ENCODE measurements at places on chromosomes 4 and X.

DNA sequence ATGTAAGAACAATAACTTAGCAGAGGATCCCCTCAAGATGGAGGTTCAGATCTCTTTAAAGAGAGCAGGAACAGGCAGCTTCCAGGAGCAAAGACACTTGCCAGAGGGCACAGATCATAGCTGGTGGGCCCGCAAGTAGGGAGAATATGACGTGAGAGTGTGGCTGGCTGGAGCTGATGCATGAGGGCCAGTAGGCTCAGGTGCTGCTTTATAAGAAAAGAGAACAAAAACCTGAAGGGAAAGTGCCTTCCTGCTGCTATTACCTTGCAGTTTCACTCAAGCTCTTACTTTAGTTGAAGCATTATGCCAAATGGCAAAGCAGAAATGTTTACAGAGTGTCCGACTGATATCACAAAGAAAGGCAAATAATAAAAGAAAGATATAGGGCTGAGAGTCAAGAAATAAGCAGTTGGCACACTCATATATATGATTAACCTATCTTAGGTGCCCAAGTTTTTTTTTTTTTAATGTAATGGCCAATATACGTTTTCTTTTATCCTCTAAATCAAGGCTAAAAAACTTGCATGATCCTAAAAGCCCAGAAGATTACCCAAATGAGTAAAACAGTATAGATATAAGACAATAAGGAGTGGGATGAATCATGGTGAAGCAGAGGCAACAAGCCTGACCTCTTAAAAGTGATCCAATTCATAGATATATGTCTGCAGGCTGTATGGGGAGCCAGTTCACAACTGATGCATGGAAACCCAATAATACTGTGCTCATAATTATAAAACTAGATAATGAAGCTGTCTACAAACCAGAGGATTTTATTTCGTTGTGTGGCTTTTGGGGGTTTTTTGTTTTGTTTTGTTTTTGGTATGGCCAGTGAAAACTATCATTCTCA lies 12.6 kb downstream of the NR0B1 start:
- no peak for DNase-seq

- DNase-seq: no peak
Measured at GRCh38 chr4:76673362-76673761, 224.6 kb downstream of the SOWAHB start.

- DNase-seq: no peak
Measured at GRCh38 chr4:101230801-101231426, 116.4 kb downstream of the PPP3CA start.

GRCh38 chr4:180493299-180493698 lies 1749.9 kb upstream of the TENM3 start:
- no peak for DNase-seq

DNA sequence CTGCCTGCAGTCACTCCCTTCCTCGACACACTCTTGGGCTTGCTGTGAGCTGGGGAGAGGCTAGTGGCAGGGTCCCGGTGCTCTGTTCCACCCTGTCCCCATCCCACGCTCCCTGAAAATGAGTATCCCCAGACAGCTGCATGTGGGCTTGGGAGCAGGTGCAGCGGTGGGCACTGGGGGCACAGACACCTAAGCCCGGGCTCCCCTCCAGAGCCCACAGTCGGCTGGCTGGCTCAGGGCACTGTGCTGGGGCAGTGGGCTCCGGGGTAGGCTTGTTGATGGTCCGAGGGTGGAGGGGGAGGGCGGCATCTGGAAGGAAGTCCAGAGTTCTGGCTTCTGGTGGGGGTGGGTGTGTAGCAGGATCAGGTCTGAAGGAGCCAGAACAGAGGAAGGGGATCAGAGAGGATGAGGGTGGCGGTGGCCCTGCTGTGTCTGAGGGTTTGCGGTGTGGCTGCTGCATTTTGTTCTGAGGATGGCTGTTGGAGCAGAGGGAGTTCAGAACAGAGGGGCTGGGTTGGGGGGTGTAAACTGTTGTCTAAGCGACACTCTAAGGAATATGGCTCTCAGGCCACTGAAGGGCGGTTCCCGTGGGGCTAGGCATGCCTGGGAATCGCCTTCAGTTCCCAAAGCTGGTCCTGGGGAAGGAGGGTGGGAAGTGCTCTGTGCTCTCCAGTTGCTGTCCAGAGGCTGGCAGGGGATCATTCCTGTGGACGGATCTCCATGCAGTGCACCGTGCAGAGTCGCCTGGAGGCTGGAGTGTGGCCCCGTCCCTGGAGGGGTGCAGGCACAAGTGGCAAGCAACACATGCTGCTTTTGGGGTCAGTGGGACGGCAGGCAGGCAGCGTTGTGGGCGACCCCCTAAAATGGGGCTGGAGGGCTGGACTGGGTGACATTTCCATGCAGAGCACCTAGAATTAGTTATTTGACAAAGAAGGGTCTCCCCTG lies 114.0 kb downstream of the SORCS2 start:
- DNase-seq: no peak

GRCh38 chrX:133402830-133403625 lies 12.3 kb downstream of the GPC4 start:
- no peak for DNase-seq

DNA sequence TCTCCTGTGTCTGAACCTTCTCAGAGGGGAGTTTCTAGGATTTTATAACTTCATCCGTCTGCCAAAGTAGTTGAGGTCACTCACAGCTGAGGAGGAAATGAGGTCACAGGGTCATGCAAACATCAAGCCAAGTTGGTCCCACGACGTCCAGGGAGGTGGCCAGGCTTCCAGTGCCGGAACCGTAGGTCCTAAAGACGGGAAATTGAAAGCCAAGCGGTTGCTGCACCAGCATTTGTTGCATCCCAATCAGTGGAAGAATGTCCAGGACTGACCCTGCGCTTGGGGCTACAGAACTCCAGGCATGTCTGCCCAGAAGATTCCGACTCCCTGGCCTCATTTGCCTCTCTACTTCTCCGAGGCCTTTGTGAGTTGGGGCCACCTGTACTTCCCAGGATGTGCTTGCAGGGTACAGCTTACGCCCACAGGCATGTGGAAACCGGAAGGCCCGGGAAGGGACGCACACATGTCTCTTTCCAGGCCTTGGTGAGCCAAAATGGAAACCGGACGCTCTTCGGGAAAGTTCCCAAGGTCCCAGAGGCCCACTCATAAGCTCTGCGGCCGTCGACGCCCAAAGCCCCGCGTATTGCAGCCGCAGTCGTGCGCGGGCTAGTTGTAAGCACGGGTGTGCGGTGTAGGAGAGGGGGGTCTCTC lies 9.3 kb downstream of the PRDM8 start:
- no peak for DNase-seq

DNA sequence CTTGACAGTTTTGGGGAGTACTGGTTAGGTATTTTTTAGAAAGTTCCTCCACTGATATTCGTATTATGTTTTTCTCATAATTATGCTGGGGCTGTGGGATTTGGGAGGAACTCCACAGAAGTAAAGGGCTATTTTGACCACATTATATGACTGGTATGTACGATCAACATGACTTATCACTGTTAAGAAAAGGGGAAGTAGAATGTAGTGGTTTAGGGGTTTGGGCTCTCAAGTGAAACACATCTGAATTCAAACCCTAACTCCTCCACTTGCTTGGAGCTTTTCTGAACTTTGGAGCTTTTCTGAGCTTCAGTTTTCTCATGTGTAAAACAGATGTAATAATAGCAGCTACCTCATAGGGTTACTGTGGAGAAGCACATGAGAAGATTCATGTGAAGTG lies 96.4 kb upstream of the C1GALT1C1 start:
- no peak for DNase-seq

GRCh38 chr4:26715636-26716242 lies 131.9 kb downstream of the TBC1D19 start:
- DNase-seq: no peak

DNA sequence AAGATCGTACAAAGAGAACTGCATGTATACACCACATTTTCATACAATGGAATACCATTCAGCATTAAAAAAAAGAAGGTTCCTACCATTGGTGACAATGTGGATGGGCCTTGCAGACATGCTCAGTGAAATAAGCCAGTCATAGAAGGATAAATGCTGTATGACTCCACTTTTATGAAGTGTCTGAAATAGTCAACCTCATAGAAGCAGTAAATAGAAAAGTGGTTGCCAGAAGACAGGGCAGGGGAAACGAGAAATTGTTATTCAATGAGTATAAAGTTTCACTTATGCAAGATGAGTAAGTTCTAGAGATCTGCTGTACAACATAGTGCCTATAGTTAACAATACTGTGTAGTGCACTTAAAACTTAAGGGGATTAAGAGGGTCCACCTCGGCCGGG lies 257.5 kb upstream of the FTHL17 start:
- no peak for DNase-seq

DNA sequence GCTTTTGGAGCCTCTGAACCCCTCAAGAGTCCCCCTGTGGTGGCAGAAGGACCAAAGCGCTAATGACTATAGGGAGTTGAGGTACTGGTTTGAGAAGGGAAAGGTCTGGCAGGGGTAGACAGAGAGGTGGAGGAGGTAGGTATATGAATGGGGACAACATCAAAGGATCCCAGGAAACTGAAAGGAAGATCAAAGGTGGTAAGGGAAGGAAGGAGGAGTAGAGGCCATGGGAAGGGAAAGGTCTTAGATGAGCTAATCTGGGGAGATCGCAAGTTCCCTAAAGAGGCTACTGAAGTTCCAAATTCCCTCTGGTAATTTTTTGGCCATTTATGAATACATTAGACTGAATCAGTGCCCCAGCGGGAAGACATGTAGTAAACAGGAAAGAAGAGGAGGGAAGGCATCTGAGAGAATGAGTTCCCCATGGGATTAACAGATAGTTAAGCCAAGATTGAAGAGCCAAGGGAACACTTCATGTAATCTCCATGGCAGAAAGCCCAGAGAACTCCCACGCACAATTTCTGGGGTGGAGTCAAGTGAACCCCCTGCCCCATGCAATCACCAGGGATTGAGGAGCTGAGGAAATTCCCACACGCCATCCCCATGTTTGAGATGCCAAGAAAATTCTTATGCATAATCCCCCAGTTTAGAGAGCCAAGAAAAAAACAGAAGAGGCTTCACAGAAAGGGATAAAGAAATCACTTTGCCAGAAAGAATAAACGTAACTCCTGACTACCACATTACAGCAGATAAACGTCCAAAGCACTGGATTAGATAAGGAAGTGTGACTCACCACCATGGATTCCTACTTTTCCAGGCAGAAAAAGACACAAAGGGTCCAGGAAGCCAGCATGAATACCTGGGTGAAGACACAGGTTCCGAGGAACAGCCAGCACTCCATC lies 25.8 kb downstream of the ZNF630 start:
- DNase-seq: no peak

GRCh38 chrX:43643662-43644061 lies 12.4 kb upstream of the MAOA start:
- DNase-seq: no peak

GRCh38 chrX:73913580-73913979 lies 350.6 kb downstream of the CHIC1 start:
- DNase-seq: no peak

GRCh38 chr4:173448103-173448502 lies 49.2 kb upstream of the SCRG1 start:
- no peak for DNase-seq

GRCh38 chr4:171621646-171622045 lies 191.6 kb upstream of the GALNTL6 start:
- no peak for DNase-seq

All from CD4-positive, alpha-beta T cell treated with Interferon alpha-2 for 1 hour (primary cell).